Caki2 (cell line): ENCODE measurements at places on chromosomes 1 and 21. TPM values are rescaled to one million over a fixed set of nuclear protein-coding genes. Genes with fewer than 3 reads are reported as not detected.

DNA sequence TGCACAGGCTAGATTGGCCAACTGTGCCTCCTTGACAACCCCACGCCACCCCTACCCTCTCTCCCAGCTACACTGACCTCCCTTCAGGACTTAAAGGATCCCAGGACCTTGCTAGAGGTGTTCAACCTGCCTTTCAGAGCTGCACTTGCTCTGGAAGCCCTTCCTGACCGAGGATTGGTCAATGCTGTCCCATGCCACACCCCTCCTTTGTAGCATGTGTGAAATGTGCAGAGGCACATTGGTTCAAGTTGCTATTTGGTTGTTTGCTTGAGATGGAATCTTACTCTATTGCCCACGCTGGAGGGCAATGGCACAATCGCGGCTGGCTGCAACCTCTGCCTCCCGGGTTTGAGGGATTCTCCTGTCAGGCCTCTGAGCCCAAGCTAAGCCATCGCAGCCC, 21.8 kb downstream of the ACTA1 start:
- DNase-seq, result no peak

The CASZ1 gene
- total RNA-seq, result 0.58 and 3.7 TPM in 2 replicates

The KCNA2 gene
- not detected in 2 replicates for total RNA-seq

DNA sequence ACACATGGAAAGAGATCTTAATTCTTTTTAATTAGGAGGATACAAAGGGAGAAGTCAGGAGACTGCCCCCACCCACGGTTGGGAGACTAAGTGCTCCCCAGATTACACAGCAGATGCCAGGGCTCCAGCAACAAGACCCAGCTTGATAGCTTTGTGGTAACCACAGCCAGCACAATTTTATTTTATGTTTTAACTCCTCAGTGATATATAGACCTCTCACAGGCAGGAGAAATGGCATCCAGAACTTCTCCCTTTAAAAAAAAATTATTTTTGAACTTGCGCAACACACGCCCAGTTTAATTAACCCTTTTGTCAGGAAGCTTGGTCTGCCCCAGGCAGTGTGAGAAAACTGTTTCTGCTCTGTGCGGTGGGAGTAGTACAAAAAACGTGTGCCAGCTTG, 62.6 kb upstream of the ACOT11 start:
- no peak for DNase-seq

The PARK7 gene
- total RNA-seq, result 173 and 211 TPM in 2 replicates

DNA sequence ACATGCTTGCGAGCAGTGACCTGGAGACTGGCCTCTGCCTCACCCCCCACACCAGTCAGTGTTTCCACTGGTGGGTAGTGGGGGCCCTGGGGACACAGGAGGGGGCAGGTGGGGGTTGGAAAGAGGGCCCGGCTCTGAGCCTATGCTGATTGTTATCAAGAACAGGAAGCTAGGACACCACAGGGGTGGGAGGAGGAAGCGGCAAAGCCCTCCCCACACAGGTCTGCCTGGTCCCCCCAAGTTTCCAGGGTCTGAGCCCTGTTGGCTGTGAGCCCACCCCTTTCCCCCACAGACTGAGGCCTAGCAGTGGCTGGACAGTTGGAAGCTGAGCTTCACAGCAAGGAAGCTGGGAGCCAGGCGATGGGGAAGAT, 1.6 kb upstream of the PTPN7 start:
- DNase-seq, result no peak

The CFHR3 gene
- not detected in 2 replicates for total RNA-seq

DNA sequence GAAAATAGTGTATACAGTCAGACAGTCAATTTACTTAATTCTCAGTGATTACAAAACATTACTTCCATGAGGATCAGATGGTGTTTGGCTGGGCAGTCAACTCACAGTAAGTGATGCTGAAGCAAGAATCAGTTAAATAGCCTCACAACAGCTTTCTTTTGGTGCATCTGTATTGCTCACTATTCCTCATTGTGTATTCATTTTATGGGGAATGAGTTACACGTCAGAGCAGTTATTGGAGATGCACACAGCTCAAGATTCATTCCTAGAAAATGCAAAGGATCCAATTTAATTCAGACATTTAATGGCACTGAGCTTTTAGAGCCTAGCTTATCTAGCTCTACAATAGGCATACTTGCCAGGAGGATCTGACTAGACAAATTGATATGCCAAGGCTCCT, 150.6 kb downstream of the HS2ST1 start:
- no peak for DNase-seq

DNA sequence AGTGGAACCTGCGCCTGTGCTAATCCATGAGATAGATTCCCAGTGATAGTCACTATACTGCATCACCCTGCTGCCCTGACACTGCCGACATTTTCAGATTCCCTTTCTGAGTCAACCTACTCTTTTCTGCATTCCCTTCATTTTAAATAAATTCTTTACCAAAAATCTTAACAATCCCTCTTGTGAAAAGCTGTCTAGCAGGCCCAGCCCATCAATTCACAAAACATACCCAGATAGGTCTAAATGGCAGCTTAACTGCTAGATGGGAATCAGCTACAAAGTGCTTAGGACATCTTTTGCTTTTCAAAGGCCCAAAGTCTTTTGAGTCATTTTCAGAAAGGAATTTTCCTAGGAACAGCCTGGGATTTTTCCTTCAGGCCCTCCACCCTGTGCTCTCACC, 180.1 kb upstream of the PTBP2 start:
- DNase-seq, result no peak

DNA sequence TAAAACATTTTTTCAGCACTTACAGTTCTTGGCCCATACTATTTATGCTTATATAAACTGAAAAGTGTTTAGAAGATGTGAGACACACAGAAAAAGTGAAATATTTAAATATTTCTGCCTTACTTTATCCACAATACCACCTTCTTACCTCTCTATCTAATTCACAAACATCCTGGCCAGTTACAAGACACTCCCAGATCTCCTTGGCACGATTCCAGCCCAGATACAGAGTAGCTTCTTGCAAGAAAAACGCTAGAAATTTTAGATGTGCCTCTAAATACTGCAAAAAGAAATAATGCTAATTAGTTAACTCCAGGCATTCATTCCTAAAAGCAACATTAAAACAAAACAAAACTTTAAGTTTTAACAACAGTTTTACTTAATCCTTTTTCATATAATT, 68.4 kb downstream of the USP24 start:
- DNase-seq, result no peak

- no peak for DNase-seq
Measured at GRCh38 chr1:54180701-54181360, 19.0 kb downstream of the CYB5RL start.

DNA sequence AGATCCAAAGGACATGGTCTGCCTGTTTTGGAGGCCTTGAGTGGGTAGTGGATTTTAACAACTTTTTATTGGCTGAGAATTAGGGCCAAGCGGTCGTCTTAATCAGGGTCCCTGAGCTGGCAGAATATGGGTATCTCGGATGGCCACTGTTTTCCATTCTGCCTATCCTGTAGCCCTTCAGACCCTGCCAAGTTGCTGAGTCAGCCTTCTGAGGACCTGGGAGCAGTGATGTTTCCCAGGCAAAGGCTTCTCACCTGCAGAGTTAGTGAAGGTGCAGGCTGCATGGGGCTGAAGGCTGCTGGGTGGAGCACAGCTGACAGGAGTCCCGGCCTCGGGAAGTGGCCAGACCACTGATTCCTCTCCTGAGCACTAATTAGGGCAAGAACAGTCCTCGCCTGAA, 11.4 kb downstream of the RASSF5 start:
- DNase-seq, result no peak

- no peak for DNase-seq
Measured at GRCh38 chr1:4529446-4530165, 124.8 kb upstream of the AJAP1 start.

- no peak for DNase-seq
Measured at GRCh38 chr21:39430016-39430415, 15.6 kb downstream of the LCA5L start.

DNA sequence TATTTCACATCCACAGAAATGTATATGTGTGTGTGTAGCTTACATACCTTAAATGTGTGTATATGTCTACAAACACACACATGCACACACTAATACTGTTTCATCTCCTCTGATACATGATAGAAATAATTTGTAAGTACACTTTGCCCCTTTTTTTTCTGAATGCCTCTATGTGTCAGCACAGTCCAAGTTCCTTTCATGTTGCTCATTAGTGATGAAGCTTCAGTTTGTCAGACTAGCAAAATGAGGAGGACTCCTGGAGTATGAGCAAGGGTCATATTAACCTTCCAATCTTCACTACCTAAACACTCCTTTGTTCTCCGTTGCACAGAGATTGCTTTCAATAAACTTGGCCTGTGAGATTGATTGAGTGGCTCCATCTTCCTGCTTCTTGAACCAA, 935.4 kb downstream of the MRPL39 start:
- DNase-seq, result no peak

The CASQ1 gene
- total RNA-seq, result not detected in 2 replicates

The RORC gene
- total RNA-seq, result 0.24 and 3.3 TPM in 2 replicates

DNA sequence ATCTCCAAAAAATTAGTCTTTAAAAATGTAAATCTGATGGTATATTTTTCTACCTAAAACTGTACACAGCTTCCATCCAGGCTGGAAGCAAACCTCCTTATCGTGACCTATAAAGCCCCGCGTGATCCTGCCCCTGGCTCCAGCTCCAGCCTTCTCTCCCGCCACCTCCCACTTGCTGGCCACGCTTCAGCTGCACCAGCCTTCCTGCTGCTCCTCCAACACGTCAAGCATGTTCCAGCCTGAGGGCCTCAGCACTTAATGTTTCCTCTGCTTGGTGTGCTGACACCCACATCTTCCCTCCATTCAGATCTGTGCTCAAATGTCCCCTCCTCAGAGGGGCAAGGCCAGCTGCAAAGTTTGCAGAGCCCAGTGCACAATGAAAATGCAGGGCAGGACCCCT, 123.5 kb upstream of the MAGI3 start:
- no peak for DNase-seq

DNA sequence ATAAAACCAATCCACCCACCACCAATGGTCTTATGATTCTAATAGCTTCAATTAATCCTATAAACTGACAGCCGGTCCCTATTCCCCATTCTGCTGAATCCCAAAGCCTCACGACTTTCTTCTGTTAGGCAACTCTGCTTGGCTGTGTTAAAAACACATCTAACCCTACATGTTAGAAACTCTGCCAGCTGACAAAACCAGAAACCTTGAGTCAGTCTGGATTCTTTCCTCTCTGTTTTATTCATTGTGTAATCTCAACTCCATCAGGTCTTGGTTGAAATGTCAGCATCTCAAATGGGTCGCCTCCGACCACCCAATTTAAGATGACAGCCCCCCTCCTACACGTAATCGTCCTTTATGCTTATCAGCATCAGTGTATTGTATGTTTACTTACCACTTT, 312.1 kb downstream of the DISC1 start:
- no peak for DNase-seq

The KIF1B gene
- 2.3 and 8.0 TPM in 2 replicates for total RNA-seq

- DNase-seq, result no peak
Measured at GRCh38 chr1:15033264-15033663, 120.3 kb upstream of the TMEM51 start.

DNA sequence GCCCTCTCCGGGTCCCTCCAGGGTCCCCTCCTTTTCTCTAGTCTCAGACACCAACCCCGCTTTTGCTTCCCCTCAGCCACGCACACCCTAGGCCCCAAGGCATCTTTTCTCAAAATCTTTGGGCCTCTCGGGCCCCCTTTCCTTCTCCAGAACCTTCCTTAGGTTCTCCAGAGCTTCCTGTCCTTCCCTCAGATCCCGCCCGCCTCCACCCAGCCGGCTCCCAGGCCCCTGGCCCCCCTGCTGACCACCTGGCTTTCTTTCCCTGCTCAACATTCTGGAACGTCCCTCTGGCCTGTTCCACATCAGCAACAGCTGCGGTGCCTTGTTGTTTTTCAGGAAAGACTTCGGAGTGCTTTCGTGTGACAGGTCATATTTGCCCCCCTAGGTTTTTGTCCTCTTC, 1.2 kb downstream of the ZDHHC18 start:
- DNase-seq, result no peak

GRCh38 chr1:52426371-52426770, 22.0 kb downstream of the PRPF38A start:
- DNase-seq, result no peak

- DNase-seq, result no peak
Measured at GRCh38 chr21:31078216-31078615, 39.9 kb upstream of the KRTAP19-8 start.

GRCh38 chr1:31674626-31675025, 29.2 kb downstream of the COL16A1 start:
- DNase-seq, result no peak

The COQ8A gene
- 7.7 and 12.2 TPM in 2 replicates for total RNA-seq
